ENCODE measurements at places on chromosomes 4 and X. TPM values are rescaled to one million over a fixed set of nuclear protein-coding genes. Genes with fewer than 3 reads are reported as not detected.
A peak's percentile ranks its signal among the peaks of the same experiment; 100 is the strongest.

DNA sequence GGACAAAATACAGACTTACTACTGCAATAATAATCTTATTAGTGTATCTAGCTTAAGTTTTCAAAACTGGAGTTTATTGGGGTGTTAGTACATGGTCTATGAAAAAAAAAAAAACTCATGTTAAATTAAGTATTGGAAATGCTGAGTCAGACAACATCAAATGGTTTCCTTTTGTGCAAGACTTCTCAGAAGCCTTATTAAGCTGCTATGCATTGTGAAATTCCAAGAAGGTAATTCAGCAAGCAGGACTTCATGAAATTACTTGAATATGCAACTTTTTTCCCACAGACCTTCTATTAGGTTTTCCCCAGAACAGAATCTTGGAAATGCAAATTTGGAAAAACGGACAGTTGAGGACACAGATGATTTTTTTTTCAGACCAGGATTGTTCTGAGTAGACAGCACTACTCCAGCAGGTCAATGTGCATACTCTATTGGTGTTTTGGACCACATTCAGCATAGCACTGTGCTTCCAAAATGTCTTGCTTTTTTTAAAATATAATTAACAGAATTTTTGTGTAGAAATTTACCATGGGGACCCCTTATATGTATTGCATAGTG, 568.8 kb upstream of the TENM3 start:
- peak; percentile 43 for DNase-seq

DNA sequence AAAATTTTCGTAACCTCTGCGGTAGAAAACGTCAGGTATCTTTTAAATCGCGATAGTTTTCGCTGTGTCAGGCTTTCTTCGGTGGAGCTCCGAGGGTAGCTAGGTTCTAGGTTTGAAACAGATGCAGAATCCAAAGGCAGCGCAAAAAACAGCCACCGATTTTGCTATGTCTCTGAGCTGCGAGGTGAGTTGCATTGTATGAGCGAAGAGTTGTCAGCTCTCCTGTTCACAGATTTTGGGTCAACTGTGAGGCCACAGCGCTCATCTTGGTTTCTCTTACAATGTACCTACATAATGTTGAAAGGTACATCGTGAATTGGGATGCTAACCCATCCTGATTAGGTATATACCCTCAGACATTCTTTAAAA, 486 bp downstream of the CLCN3 start:
- DNase-seq = peak; percentile 57

DNA sequence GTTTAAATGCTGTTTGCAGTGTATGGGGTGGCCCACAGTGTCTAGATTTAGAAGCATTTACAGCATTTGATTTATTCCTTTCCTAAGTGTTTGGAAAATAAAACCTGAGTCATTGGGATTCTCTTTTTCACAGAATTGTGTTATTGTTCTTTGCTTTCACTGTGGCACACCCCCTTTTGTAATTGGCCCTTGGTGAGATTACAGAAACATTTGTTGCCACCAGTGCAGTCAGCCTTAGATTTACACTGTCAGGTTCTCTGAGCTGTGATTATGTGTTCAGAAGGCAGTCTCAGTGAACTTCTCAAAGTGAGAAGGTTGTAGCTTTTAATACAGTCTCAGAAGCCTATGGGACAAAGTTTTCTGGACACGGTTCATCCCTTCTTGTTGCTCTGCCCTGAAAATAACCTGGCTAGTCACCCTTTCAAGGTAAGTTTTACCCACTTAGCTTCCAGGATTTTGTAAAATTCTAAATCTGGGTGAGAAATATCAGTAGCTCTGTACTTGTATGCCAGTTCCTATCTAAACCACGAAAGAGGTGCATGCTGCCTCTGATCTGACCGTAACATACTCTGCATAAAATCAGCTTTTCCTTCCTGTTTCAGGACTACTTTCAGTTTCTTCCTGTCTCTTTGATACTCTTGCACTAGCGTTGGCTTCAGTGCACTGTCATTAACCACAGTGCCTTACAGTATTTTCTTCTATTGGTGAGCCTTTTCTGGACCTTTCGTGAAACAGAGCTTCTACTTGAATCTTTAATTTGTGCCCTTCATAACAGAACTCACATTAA, 12.6 kb downstream of the RUFY3 start:
- DNase-seq = peak; percentile 73

The MMRN1 gene
- not detected for total RNA-seq

DNA sequence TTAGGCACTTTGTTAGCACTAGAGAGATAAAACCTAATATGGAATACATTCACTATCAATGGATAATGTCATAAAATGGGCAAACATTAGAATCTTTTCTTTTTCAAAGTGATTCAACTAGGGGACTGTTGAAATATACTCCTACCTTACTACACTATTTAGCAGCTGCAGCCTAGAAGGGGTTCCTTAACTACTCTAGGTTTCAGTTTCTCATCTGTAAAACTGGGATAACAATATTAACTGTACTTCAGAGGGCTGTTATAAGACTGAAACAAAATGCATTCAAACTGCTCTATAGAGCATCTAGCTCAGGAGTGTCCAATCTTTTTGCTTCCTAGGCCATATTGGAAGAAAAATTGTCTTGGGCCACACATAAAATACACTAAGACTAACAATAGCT, 147.4 kb downstream of the CDS1 start:
- DNase-seq = no peak

DNA sequence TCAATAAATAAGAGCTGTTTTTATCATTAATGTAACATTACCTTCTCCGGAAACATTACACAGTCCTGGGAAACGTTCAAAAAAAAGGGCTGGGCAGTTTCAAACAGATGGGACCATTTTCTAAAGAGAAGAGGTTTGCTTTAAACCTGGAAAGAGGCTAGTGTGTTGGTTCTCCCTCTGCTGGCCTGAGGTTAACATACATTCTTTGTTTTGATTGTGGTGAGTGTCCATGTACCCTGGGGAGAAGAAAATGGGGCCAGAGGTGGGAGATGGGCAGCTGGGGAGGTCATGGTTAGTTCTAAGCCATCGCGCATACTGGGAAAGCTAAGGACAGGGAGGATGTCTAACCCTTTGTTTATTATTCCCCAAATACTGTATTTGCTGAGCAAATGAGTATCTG, 194.7 kb downstream of the CPEB2 start:
- peak; percentile 64 for DNase-seq

- peak; percentile 24 for DNase-seq
Observed at GRCh38 chr4:80471756-80472155, 136.2 kb downstream of the CFAP299 start.

The LRIT3 gene
- total RNA-seq = 0.11 TPM

- no peak for DNase-seq
Observed at GRCh38 chr4:33427676-33428075, 2707.5 kb downstream of the PCDH7 start.

The FGFR3 gene
- 0.97 TPM for total RNA-seq

The ZNF718 gene
- total RNA-seq = 2.4 TPM

The ITM2A gene
- not detected for total RNA-seq

- DNase-seq = no peak
Observed at GRCh38 chr4:20319825-20320612, 68.3 kb downstream of the SLIT2 start.
